ENCODE measurements at places on chromosomes 6 and 20. TPM values are rescaled to one million over a fixed set of nuclear protein-coding genes. Genes with fewer than 3 reads are reported as not detected.

The HRH3 gene
- 0.21 TPM for total RNA-seq

GRCh38 chr6:32974016-32974333, 5.6 kb downstream of the BRD2 start:
- H3K36me3 ChIP-seq: peaks cover 51% of the 10 kb centered on the region
- peak overlapping the region; percentile 70 for H3K27ac ChIP-seq
- peak overlapping the region; percentile 86 for H3K4me3 ChIP-seq
- H3K4me1 ChIP-seq: peaks cover 28% of the 10 kb centered on the region
- H3K27me3 ChIP-seq: no peaks in the 10 kb centered on the region
- DNase-seq: no peak

- H3K27ac ChIP-seq: no peak overlapping the region
- no peaks in the 10 kb centered on the region for H3K27me3 ChIP-seq
Observed at GRCh38 chr6:149929422-149929821, 6.5 kb upstream of the RAET1G start.

DNA sequence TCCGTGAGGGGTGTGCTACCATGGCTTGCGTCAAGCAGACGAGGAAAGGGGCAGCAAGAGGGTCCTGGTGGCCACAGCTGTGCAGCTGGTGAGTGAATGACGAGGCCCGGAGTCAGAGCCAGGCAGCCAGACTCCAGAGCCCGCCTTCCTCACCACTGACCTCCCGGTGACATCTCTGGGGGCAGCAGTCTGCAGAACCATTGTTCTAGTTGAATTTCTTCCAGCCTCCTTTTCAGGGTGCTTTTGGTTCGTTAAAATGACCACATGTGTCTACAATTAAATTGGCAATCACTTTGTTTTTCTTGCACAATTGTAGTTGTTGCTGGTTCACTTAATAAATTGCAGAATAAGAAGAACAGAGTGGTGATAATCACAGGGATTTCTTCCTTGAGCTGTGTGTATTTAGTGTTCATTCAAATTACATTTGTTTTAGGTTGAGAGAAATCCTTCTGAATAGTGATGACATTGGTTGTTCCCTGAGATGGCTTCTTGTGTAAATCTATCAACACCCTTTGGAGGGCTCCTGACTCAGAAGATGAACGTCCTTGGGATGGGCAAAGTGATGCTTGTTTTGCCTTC, 96.4 kb downstream of the TULP4 start:
- no peak overlapping the region for H3K4me3 ChIP-seq
- H3K36me3 ChIP-seq: no peaks in the 10 kb centered on the region
- no peak for DNase-seq
- peaks cover 12% of the 10 kb centered on the region for H3K4me1 ChIP-seq
- peak overlapping the region; percentile 41 for H3K27ac ChIP-seq
- H3K27me3 ChIP-seq: no peaks in the 10 kb centered on the region

GRCh38 chr6:53694810-53695394, 29.3 kb upstream of the KLHL31 start:
- DNase-seq: no peak
- H3K27me3 ChIP-seq: no peaks in the 10 kb centered on the region
- H3K36me3 ChIP-seq: no peaks in the 10 kb centered on the region

The COQ3 gene
- total RNA-seq: 1.7 TPM

GRCh38 chr6:116278481-116278829, 1.3 kb downstream of the TSPYL1 start:
- H3K36me3 ChIP-seq: peaks cover 5% of the 10 kb centered on the region
- no peak for DNase-seq
- H3K27me3 ChIP-seq: no peaks in the 10 kb centered on the region
- H3K4me1 ChIP-seq: peaks cover 31% of the 10 kb centered on the region
- H3K27ac ChIP-seq: peak overlapping the region; percentile 100

- no peaks in the 10 kb centered on the region for H3K36me3 ChIP-seq
- H3K27ac ChIP-seq: no peak overlapping the region
- H3K4me1 ChIP-seq: no peaks in the 10 kb centered on the region
- no peaks in the 10 kb centered on the region for H3K27me3 ChIP-seq
- DNase-seq: no peak
Observed at GRCh38 chr6:143234734-143235133, 174.0 kb downstream of the AIG1 start.

The PDYN gene
- total RNA-seq: not detected

- DNase-seq: no peak
- H3K4me1 ChIP-seq: no peaks in the 10 kb centered on the region
- no peaks in the 10 kb centered on the region for H3K27me3 ChIP-seq
Observed at GRCh38 chr6:125924169-125924568, 32.4 kb upstream of the HINT3 start.

DNA sequence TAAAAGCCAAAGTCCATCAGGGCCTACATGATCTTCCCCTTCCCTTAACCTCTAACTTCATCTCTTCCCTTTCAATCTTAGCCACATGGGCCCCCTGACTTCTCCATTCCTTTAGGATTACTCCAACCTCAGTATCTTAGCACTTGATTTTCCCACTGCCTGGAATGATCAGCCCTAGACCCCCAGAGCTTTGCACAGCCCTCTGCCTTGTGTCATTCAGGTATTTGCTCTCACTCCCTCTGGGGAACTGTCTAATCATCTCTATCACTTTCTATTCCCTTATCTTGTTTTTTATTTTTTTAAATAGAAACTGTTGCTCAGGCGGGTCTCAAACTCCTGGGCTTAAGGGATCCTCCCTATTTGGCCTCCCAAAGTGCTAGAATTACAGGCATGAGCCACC, 13.3 kb upstream of the ZNFX1 start:
- H3K27ac ChIP-seq: no peak overlapping the region
- H3K4me1 ChIP-seq: no peaks in the 10 kb centered on the region
- DNase-seq: no peak
- no peaks in the 10 kb centered on the region for H3K27me3 ChIP-seq
- no peak overlapping the region for H3K4me3 ChIP-seq

DNA sequence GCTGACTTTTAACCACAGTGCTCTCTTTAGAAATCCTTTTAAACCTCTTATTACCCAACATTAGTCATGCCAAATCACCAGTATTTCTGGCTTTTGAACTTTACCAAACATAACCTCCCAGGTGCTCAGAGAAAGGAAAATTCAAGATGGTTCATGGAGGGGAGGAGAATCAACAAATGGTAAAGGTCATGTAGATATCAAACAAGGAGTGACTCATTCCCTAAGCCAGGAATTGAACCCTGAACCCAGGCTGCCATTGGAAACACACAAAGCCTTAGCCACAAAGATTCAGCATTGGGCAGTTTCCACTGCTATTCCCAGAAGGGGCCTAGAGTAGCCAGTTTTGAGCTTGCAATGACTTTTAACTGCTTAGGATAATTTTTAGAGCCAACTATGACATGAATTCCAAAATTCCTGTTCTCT, 21.6 kb upstream of the ENTPD6 start:
- H3K4me3 ChIP-seq: no peak overlapping the region
- no peak for DNase-seq
- H3K27ac ChIP-seq: no peak overlapping the region

- DNase-seq: no peak
- H3K27ac ChIP-seq: no peak overlapping the region
- H3K27me3 ChIP-seq: no peaks in the 10 kb centered on the region
- H3K36me3 ChIP-seq: no peaks in the 10 kb centered on the region
Observed at GRCh38 chr20:62511300-62511914, 35.6 kb upstream of the GATA5 start.

The BMP2 gene
- 31.1 TPM for total RNA-seq

DNA sequence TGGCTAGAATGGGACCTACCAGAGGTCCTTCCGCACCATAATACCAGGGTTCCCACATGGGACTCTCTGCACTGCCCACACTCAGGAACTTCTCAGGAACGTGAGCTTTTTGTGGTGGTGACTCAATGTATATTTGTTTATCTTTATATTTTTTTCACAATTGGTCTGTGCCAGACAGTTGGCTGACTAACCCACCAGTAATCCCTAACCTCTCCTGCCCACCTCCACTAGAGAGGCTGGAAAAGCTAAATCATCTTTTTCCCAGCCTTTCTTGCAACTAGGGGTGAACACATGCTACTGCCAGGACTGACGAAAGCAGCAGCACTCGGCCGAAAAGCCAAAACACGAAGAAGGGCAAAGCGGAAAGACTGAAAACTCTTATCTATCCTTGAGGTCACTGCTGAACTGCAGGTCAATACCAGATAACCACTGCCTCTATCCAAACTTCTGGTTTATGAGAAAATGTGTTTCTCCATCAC, 112.9 kb downstream of the TRERF1 start:
- DNase-seq: no peak
- H3K27me3 ChIP-seq: no peaks in the 10 kb centered on the region
- H3K4me3 ChIP-seq: no peak overlapping the region
- H3K36me3 ChIP-seq: no peaks in the 10 kb centered on the region
- H3K4me1 ChIP-seq: no peaks in the 10 kb centered on the region

The KLHDC3 gene
- 64.0 TPM for total RNA-seq

- no peaks in the 10 kb centered on the region for H3K36me3 ChIP-seq
- H3K4me1 ChIP-seq: no peaks in the 10 kb centered on the region
- H3K27me3 ChIP-seq: no peaks in the 10 kb centered on the region
- H3K27ac ChIP-seq: no peak overlapping the region
- H3K4me3 ChIP-seq: no peak overlapping the region
Observed at GRCh38 chr20:6575912-6576401, 191.5 kb upstream of the BMP2 start.

- no peaks in the 10 kb centered on the region for H3K4me1 ChIP-seq
- H3K27me3 ChIP-seq: no peaks in the 10 kb centered on the region
- no peak for DNase-seq
- H3K27ac ChIP-seq: peak overlapping the region; percentile 34
- H3K36me3 ChIP-seq: no peaks in the 10 kb centered on the region
Observed at GRCh38 chr6:6591778-6592465, 3.4 kb downstream of the LY86 start.

DNA sequence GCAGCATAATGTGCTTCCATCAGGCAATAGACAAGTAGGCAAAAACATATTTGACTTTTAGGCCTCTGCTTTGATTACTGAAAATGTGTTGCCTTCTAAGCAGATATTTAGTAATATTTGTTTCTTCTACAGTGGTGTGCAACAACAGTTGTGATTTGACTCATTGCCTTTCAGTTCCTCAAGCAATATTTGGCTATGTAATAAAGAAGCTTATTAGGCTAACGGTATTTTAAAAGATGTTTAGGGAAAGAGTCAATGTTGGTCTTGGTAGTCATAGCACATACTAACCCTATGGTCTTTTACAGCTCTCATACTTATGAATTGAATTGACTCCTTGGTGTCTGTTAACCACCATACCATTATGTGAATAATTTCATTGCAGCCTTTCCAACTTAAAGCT, 124.1 kb downstream of the GRIK2 start:
- H3K27me3 ChIP-seq: no peaks in the 10 kb centered on the region
- H3K36me3 ChIP-seq: no peaks in the 10 kb centered on the region
- H3K4me1 ChIP-seq: no peaks in the 10 kb centered on the region
- H3K4me3 ChIP-seq: no peak overlapping the region
- DNase-seq: no peak

- H3K27me3 ChIP-seq: no peaks in the 10 kb centered on the region
- no peak overlapping the region for H3K4me3 ChIP-seq
- no peak for DNase-seq
- no peaks in the 10 kb centered on the region for H3K4me1 ChIP-seq
- H3K36me3 ChIP-seq: no peaks in the 10 kb centered on the region
Observed at GRCh38 chr6:112764377-112764776, 417.2 kb downstream of the RFPL4B start.

DNA sequence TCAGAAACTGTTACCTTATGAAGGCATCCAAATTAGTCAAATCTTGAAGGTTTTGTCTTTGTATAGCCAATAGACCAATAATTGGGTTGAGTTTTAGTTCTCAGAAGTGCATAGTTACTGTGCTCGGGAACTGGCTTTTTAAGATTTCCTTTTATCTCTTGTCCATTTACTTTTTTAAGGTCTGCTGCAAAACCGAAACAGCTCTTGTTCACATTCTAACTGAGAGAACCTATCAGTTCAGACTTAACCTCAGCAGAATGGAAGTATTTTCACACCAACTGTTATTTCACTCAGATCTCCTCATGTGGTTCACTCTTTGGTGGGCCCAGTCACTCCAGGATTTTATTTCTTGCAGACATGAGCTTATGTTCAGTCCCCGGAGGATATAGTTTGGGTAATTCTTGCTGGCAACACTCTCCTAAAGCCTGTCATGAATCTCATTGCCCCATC, 55.5 kb downstream of the TPBG start:
- H3K27ac ChIP-seq: no peak overlapping the region
- DNase-seq: no peak
- no peaks in the 10 kb centered on the region for H3K36me3 ChIP-seq
- no peaks in the 10 kb centered on the region for H3K4me1 ChIP-seq

DNA sequence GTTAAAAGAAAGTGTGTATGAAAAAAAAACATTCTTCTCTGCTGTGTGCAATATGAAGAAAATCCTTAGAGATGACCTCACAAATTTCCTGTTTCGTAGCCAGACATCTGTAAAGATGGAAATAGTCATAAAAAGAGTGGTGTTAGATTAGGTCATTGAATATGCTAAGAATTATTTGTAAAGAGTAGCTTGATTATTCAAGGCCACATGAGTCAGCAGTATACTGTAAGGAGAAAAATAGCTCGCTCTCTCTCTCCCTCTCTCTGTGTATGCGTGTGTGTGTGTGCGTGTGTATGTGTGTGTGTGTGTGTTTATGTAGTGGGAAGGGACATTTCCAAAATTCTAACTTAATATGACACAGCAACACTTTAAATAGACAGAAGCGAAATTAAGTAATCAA, 78.8 kb downstream of the PTCHD4 start:
- no peak overlapping the region for H3K4me3 ChIP-seq
- no peak for DNase-seq
- H3K27ac ChIP-seq: no peak overlapping the region

The BPIFB1 gene
- total RNA-seq: not detected

The C4A gene
- total RNA-seq: 147 TPM

DNA sequence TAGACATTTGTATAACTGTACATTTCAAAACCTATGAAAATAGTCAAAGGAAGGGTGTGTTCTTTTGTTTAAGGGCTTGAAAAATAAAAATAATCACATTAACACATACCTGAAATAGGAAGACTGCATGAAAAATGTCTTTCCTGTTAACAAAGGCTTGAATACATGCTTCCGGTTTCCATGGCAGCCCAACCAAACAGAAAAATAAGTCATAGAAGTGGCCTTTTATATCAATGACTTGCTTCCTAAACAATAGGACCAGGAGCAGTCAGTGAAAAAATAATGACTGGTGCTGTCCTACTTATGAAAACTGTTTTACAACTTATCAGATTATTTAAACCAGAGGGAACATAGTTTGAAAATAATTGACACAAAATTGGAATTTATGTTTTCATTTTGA, 412.6 kb upstream of the PLCB4 start:
- no peaks in the 10 kb centered on the region for H3K27me3 ChIP-seq
- no peak for DNase-seq
- H3K4me3 ChIP-seq: no peak overlapping the region
- H3K36me3 ChIP-seq: no peaks in the 10 kb centered on the region

- no peak for DNase-seq
- no peaks in the 10 kb centered on the region for H3K36me3 ChIP-seq
- H3K27me3 ChIP-seq: no peaks in the 10 kb centered on the region
- no peak overlapping the region for H3K27ac ChIP-seq
Observed at GRCh38 chr6:134698228-134698627, 251.7 kb downstream of the ALDH8A1 start.

GRCh38 chr6:143078468-143079324, 18.0 kb downstream of the AIG1 start:
- H3K4me1 ChIP-seq: no peaks in the 10 kb centered on the region
- H3K27me3 ChIP-seq: no peaks in the 10 kb centered on the region
- no peak overlapping the region for H3K27ac ChIP-seq
- H3K36me3 ChIP-seq: no peaks in the 10 kb centered on the region
- no peak for DNase-seq
